ENCODE measurements at places on chromosomes 2 and 18.

GRCh38 chr2:105712981-105713596 is 31.6 kb upstream of the NCK2 start:
- DNase-seq, result no peak

GRCh38 chr2:160502478-160502877 is 8.9 kb upstream of the RBMS1 start:
- DNase-seq, result no peak

- no peak for DNase-seq
These were observed 25.5 kb downstream of the FHL2 start for GRCh38 chr2:105373344-105373781.

DNA sequence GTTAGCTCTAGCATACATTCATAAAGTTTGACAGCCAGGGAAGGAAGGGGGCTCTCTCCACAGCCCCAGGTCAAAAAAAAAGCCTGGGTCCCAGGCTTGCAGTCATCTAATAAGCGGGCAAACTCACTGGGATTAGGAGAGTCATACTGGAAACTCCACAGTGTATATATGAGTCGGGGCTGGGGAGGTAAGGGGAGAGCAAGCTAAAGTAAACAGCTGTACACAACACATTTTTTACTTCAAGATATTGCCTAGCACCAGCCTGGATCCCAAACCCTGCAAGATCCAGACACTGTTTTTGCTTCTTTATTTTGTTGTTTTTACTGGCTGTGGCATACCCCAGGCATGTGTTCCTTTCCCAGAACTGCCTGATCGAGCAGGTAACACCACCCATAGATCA is 291.3 kb upstream of the TANK start:
- DNase-seq, result no peak

GRCh38 chr18:8717011-8717770 is 11.8 kb downstream of the MTCL1 start:
- DNase-seq, result no peak

DNA sequence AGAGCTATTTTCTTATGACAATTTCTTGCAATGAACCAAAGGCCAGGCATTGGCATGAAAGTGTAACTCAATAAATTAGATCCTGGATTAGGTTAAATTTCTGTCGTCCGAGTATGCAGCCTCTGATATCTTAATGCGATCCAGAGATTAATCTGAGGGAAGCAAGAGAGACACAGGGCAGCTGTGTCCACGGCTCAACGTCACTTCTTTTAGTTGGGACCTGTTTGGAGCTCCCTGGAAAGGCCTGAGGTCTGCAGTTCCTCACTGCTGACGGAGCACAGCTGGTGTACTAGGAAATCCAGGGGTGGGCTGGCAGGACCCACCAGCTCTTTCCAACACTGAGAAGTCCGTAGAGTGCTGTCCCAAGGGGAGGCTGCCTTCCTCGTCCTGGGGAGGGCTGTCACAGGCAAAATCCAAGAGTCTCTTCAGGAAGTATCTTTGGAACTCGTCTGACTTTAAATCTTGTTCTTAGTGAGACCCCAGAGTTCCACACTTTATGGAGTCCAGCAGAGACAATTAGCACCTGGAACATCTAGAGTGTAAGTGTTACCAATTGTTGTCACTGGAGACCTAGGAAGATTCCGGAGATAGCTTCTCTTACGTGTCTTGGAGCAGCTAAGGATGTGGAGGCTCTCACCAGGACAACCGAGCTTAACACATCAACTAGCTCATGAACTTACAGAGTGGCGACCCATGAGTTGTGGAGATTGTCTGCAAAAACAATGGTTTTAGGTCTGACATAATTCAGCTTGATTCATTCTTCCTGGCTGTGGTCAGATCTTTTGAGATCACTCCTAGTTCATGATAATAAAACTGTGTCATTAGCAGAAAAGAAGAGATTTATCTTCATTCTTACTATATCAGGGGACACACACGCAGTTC is 173.7 kb downstream of the ACKR3 start:
- no peak for DNase-seq

- DNase-seq, result no peak
These were observed 107.9 kb downstream of the FAM124B start for GRCh38 chr2:224293976-224294375.

GRCh38 chr2:220662431-220662830 is 909.7 kb downstream of the EPHA4 start:
- no peak for DNase-seq

DNA sequence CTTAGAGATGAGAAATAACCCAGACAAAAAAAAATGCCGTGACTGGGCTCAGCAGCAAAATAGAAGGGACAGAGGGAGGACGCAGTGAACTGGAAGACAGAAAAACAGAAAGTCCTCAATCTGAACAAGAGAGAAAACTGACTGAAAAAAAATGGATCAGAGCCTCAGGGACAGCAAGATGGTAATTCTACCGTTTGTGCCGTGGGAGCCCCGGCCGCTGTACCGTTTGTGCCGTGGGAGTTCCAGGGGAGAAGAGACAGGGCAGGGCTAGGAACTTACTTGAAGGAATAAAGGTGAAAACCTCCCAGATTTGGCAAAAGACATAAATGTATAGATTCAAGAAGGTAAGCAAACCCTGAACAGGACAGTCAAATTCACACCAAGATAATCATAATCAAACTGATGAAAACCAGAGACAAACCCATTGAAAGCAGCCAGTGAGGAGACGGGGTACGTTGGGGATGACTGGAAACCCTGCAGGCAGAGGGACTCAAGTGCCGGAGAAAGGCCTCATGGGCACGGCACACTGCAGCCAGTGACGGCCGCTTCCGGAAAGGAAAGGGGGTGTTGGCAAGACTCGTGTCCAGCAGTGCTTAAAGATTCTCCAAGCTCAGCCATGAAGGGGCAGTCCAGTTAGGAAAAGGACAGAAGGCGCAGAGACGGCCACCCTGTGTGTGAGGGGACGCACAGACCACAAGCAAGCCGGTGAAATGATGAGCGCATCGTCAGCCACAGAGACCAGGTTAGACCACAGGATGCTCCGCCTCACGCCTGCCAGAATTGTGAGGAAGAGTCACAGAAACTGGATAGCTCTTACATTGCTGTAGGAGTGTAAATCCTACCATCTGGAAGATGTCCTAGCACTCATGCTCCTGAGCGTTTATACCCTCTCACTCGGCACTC is 40.0 kb upstream of the NFATC1 start:
- DNase-seq, result no peak

DNA sequence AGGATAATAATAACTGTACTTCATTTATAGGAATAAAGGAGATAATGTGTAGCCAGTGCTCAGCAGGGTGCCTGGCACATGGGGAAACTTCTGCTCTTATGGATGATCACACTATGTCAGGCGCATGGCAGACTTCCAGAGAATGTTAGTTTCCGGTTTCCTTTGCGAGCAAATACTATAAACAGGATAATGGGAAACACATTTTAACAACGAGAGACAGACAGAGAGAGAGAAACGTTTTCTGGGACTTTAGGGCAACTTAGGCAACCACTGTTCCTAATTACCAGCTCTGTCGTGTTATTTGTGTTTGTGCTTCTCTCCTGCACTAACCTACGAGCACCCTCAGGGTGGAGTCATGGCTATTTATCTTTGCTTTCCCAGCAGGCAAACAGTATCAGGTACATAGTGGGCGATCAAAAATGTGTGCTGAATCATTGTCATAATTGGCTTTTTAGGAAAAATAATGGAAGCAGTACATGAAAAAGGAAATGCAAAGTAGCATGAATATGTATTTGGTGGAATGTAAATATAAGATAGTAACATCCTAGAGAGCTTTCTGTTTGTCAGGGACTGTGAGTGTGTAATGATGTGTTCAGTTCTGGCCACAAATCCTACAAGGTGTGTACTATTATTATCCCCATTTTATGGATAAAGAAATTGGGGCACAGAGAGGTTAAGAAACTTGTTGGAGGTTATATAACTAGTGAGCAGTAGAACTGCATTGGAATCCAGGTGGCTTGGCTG is 36.8 kb upstream of the IGFBP2 start:
- DNase-seq, result no peak

GRCh38 chr2:29920130-29920577 is 1.2 kb downstream of the ALK start:
- DNase-seq, result peak; percentile 63
